ENCODE measurements at places on chromosomes 5 and 9.

- no peaks in the 10 kb centered on the region for H3K27me3 ChIP-seq
- H3K27ac ChIP-seq = no peak overlapping the region
- H3K4me3 ChIP-seq = no peak overlapping the region
- no peaks in the 10 kb centered on the region for H3K36me3 ChIP-seq
Observed at GRCh38 chr5:166058660-166059059, 2232.8 kb upstream of the WWC1 start.

- no peaks in the 10 kb centered on the region for H3K27me3 ChIP-seq
- DNase-seq = no peak
- H3K36me3 ChIP-seq = peaks cover 47% of the 10 kb centered on the region
- H3K27ac ChIP-seq = no peak overlapping the region
- H3K4me1 ChIP-seq = no peaks in the 10 kb centered on the region
Observed at GRCh38 chr5:1074226-1074625, 37.6 kb downstream of the SLC12A7 start.

GRCh38 chr5:111641533-111642233 is 115.3 kb downstream of the NREP start:
- H3K4me1 ChIP-seq = no peaks in the 10 kb centered on the region
- H3K27ac ChIP-seq = no peak overlapping the region
- no peaks in the 10 kb centered on the region for H3K27me3 ChIP-seq
- DNase-seq = no peak

- H3K27ac ChIP-seq = no peak overlapping the region
- H3K4me1 ChIP-seq = peaks cover 31% of the 10 kb centered on the region
- H3K36me3 ChIP-seq = peaks cover 9% of the 10 kb centered on the region
- no peak overlapping the region for H3K4me3 ChIP-seq
- no peaks in the 10 kb centered on the region for H3K27me3 ChIP-seq
- DNase-seq = no peak
Observed at GRCh38 chr9:129881547-129882324, 46.5 kb downstream of the USP20 start.

DNA sequence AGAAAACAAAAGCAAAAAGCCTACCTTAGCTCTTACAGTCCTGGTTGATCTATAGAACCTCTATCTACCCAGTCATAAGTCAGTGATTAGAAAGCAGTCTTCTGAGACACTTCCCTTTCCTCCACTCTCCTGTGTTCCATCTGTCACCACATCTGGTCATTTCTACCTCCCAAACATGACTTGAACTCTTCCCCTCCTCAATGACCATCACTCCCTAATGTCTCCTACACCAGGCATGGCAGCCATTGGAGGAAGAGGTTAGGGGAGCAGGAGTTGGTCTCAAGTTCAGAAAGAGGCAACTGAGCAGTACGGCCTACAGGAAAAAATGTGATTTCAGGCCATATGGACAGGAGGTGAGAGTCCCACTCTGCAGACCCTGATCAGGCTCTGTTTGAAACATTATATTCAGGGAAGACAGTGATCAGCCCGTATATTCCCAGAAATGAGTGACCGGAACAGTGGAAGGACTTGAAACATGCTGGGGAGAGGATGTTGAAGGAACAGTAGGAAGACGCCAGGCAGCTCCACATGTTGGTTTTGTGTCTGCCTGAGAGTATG is 12.0 kb downstream of the ABLIM3 start:
- H3K27ac ChIP-seq = no peak overlapping the region
- no peaks in the 10 kb centered on the region for H3K36me3 ChIP-seq
- no peak overlapping the region for H3K4me3 ChIP-seq

DNA sequence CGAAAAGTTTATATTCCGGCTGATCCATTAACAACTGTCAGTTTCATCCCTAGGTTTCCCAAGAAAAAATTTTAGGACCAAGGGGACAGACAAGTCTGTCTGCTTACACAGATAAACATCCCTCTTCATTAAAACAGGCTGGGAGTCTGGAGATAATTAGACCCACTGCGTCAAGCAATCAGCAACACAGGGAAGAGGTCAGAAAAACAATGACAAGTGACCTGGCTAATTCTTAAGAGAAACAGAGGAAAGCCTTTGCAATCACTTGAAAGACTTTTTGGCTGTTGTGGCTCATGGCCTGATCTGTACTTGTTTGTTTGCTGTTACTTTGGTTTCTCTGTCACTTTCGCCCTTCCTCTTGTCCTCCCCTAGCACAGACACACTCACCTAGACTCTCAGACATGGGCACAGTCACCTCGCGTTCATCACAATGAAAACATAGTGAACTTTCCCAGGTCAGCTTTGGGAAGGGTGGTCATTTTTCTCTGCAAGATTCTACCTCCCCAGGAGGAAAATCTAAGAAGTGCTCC is 2.9 kb upstream of the CCDC192 start:
- no peak for DNase-seq
- no peak overlapping the region for H3K27ac ChIP-seq
- H3K4me1 ChIP-seq = no peaks in the 10 kb centered on the region

- H3K27me3 ChIP-seq = no peaks in the 10 kb centered on the region
- no peak overlapping the region for H3K4me3 ChIP-seq
- H3K4me1 ChIP-seq = no peaks in the 10 kb centered on the region
- no peak overlapping the region for H3K27ac ChIP-seq
- DNase-seq = no peak
- H3K36me3 ChIP-seq = no peaks in the 10 kb centered on the region
Observed at GRCh38 chr5:115124741-115125140, 45.0 kb downstream of the TRIM36 start.

GRCh38 chr9:110746211-110746930 is 77.8 kb downstream of the MUSK start:
- no peak overlapping the region for H3K27ac ChIP-seq
- DNase-seq = no peak
- H3K4me1 ChIP-seq = no peaks in the 10 kb centered on the region
- no peaks in the 10 kb centered on the region for H3K36me3 ChIP-seq
- no peak overlapping the region for H3K4me3 ChIP-seq

DNA sequence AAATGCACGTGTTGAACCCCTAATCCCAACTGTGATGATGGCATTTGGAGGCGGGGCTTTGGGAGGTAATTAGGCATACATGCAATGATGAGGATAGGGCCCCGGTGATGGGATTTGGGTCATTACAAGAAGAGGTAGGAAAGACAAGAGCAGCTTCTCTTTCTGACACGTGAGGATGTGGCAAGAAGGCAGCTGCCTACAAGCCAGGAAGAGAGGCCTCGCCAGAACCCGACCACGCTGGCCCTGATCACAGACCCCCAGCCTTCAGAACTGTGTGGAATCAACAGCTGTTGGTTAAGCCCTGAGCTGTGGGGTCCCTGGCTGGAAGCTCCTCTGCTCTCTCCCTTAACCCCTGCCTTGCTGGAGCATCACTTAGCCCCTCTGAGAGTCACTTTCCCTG is 57.5 kb downstream of the COL23A1 start:
- H3K36me3 ChIP-seq = no peaks in the 10 kb centered on the region
- no peaks in the 10 kb centered on the region for H3K27me3 ChIP-seq
- DNase-seq = no peak

- no peak overlapping the region for H3K27ac ChIP-seq
- no peak for DNase-seq
- peaks cover 13% of the 10 kb centered on the region for H3K4me1 ChIP-seq
- no peak overlapping the region for H3K4me3 ChIP-seq
- H3K36me3 ChIP-seq = no peaks in the 10 kb centered on the region
- no peaks in the 10 kb centered on the region for H3K27me3 ChIP-seq
Observed at GRCh38 chr9:20238921-20239320, 383.4 kb downstream of the MLLT3 start.

DNA sequence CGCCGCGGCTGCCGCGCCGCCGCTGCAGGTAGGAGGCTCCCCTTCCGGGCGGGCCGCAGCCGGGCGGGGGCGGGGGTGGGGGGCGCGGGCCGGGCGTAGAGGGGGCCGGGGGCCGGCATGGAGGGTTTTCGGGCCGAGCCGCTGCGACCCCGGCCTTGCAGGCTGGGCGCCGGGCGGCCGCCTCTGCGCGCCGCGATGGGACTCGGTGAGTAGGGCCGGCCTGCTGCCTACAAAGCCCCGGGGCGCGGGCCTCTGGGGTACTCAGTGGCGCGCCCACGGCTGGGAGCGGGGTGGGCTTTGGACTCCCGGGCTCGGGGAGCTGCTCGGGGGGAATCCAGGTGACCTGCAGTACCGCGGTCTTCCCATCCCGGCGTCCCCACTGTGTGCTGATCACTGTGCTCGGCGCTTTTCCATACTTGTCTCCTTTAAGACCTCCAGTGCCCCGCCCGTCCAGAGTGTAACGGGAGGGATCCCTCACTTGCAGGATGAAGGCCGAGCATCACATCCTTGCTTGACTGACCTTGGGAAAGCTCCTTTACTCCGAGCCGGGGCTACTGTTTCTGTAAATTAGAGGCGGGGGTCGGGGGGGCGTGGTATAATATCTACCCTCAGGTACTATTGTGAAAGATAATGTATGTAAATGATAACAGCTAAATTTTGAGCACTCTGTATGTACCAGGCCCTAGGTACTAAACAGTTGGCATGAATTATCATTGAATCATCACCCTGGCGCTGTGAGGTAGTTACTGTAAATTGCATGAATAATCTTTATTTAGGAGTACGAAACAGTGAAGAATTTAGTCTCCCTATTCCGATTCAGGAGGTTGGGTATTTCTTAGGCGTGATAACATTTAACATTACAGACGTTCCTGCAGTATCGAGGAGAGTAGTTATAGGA is 672 bp downstream of the MSANTD3 start:
- DNase-seq = no peak
- H3K36me3 ChIP-seq = no peaks in the 10 kb centered on the region
- H3K27ac ChIP-seq = peak overlapping the region; percentile 51
- H3K27me3 ChIP-seq = no peaks in the 10 kb centered on the region

DNA sequence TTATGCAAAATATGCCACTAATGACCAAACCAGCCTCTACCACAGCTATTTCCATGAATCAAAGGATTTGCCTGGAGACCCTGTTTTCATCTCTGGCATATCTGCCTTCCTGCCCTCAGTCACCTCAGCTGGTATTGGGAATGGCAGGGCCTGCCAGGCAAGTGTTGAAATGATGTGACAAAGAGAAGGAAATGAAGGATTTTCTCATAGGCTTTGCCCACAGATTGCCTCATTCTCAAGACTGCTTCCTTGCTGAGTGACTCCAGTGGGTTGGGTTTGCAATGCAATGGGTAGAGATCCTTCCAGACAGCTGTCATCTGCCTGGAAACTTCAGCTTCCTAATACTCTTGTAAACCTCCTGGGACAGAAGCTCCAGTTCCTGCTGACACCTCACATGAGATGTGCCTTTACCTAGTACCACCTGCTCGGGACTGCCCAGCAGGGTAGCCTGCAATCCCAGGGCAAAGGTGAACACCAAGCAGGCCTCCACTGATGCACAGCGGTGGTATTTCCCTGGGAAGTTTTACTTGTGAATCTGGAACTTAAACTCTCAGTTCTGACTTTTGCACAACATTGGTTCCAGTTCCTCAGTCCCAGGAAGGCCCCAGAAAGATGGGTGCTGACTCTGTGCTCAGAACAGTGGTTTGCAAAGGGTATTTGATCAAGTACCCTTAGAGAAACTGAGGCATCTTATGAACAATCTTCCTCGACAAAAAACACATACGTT is 64.8 kb upstream of the SLC1A1 start:
- H3K27me3 ChIP-seq = no peaks in the 10 kb centered on the region
- no peaks in the 10 kb centered on the region for H3K36me3 ChIP-seq
- DNase-seq = no peak
- no peak overlapping the region for H3K27ac ChIP-seq
- H3K4me1 ChIP-seq = no peaks in the 10 kb centered on the region
- H3K4me3 ChIP-seq = no peak overlapping the region

DNA sequence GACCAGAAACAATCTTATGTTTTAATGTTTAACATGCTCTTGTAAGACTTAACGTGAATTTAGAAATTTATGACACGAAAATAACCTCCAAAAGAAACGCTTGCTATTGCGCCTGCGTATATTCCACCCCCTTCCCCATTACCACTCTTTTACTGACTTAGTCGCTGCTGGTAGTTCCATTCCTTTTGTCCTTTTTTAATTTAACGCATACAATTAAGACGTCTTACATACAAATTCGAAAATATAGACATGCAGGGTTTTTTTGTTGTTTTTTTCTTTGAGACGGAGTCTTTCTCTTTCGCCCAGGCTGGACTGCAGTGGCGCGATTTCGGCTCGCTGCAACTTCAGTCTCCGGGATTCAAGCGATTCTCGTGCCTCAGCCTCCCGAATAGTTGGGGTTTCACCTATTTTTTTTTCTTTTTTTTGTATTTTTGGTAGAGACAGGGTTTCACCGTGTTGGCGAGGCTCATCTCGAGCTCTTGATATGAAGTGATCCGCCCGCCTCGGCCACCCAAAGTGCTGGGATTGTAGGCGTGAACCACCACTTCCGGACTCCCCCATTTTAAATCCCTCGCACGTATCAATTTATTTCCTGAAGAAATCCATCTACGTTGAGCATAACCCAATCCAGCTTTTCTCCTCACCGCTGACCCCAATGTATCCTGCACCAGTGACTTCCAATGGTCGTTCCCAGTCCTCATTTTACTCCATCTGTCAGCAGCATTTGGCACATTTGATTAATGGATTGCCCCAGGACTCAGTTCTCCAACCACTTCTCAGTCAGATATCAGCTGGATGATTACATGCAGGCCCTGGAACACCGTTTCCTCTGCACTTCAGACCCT is 684 bp upstream of the MED7 start:
- peak; percentile 53 for DNase-seq
- peaks cover 5% of the 10 kb centered on the region for H3K4me1 ChIP-seq
- no peaks in the 10 kb centered on the region for H3K27me3 ChIP-seq
- peak overlapping the region; percentile 90 for H3K27ac ChIP-seq

DNA sequence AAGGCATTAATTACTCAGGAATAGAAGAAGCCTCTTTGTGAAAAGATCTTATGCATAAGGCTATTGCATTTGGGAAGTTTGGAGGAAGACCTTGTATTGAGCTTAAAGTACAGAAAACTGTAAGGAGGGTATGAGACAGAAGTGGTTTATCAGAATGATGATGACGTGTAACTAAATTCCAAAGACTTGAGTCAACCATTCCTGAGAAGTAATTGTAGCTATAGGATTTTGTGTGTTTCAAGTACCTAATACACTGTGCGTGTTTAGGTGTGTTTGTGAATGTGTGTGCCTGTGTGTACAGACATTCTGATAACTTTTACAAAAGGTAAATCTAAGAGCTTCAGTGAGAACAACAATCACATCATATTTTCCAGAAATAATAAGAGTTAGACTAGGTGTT is 46.5 kb upstream of the IRX2 start:
- H3K27me3 ChIP-seq = no peaks in the 10 kb centered on the region
- H3K36me3 ChIP-seq = no peaks in the 10 kb centered on the region
- no peak for DNase-seq
- no peaks in the 10 kb centered on the region for H3K4me1 ChIP-seq

- no peak overlapping the region for H3K27ac ChIP-seq
- H3K4me1 ChIP-seq = no peaks in the 10 kb centered on the region
- DNase-seq = no peak
- peaks cover 4% of the 10 kb centered on the region for H3K27me3 ChIP-seq
- no peak overlapping the region for H3K4me3 ChIP-seq
Observed at GRCh38 chr5:72137826-72138409, 30.6 kb downstream of the MAP1B start.

Measured in effector memory CD4-positive, alpha-beta T cell (primary cell).